Mesothelial cell of epicardium (in vitro differentiated cells): ENCODE measurements at places on chromosomes 5 and 9. TPM values are rescaled to one million over a fixed set of nuclear protein-coding genes. Genes with fewer than 3 reads are reported as not detected.

- no peaks in the 10 kb centered on the region for H3K36me3 ChIP-seq
- H3K4me1 ChIP-seq: peaks cover 5% of the 10 kb centered on the region
- no peak overlapping the region for H3K4me3 ChIP-seq
- no peak overlapping the region for H3K27ac ChIP-seq
- H3K27me3 ChIP-seq: no peaks in the 10 kb centered on the region
Measured at GRCh38 chr9:27632254-27632653, 59.0 kb upstream of the C9orf72 start.

DNA sequence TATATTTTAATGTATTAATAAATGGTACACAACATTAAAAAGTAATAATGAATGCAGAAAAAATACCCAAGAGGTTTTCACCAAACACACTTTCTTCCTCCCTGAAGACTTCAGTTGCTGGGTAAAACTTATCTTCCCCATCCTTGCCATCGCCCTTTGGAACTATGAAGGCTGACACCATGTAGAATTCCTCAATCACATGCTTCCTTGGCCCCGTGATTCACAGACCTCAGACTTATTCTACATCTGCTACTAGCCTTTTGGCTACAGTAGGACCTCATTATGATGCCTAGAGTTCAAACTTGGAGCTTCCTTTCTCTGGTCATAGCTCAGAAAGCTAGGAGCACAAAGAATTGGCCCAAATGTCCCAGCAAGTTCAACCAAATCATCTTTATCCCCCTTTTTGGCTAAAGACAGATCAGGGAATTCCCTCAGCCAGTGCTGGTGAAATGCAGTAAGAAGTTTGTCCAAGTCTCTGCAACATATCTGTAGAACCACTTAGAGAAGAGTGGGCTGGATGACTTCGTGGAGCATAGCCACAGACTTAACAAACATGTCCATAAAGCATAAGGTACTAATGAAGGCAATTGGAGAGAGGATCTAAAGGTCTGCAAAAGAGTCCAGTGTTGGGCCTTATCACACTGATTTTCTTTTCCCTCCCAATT is 253.5 kb downstream of the SEC61B start:
- no peaks in the 10 kb centered on the region for H3K27me3 ChIP-seq
- H3K27ac ChIP-seq: no peak overlapping the region
- peaks cover 2% of the 10 kb centered on the region for H3K4me1 ChIP-seq
- no peak overlapping the region for H3K4me3 ChIP-seq
- no peak for DNase-seq
- H3K36me3 ChIP-seq: no peaks in the 10 kb centered on the region

- no peak for DNase-seq
- H3K36me3 ChIP-seq: no peaks in the 10 kb centered on the region
- peaks cover 31% of the 10 kb centered on the region for H3K4me1 ChIP-seq
Measured at GRCh38 chr5:135890296-135890695, 5.3 kb downstream of the IL9 start.

GRCh38 chr5:143819716-143820115 is 7.8 kb downstream of the HMHB1 start:
- no peaks in the 10 kb centered on the region for H3K36me3 ChIP-seq
- DNase-seq: no peak
- H3K27ac ChIP-seq: no peak overlapping the region
- H3K4me1 ChIP-seq: peaks cover 4% of the 10 kb centered on the region

DNA sequence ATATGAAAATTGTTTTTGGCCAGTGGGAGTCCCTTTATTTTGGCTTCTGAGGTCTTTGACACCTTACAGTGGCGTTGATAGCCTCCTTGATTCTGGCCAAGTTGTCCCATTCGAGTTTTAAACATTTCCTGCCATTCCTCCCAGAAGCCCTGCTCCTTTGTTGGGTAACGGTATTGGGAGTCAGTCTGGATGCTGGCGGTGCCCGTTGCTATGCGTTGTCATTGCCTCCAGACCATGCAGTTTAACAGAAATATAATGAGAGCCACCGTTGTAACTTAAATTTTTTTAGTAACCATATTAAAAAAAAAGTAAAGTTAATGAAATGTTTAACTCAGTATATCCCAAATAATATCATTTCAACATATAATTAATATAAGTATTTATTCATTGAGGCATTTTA is 35.0 kb downstream of the GALNT12 start:
- no peak overlapping the region for H3K4me3 ChIP-seq
- no peak overlapping the region for H3K27ac ChIP-seq

GRCh38 chr9:115443890-115444289 is 325.9 kb upstream of the TNC start:
- H3K4me3 ChIP-seq: no peak overlapping the region
- no peaks in the 10 kb centered on the region for H3K27me3 ChIP-seq
- H3K36me3 ChIP-seq: no peaks in the 10 kb centered on the region
- DNase-seq: no peak

DNA sequence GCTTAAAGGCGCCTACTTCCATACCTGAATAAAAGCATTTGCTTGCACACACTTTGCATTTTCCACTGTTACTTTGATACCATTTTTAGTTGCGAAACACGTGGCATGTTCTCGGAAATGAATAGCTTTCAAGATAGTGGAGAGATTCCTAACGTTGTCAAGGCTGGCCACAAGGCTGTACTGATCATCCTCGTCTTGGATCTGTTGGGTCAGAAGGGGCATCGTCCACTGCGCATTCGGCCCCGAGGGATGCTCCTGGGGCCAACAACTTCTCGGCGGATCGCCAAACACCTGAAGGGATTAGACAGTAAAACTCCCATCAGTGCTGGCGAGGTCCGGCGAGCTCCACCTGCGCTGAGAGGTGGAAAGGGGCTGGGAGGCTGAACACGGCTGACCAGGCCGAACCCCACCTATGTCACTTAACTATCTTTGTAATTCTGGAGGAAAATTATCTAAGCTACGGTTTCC is 599 bp downstream of the RAD1 start:
- H3K4me3 ChIP-seq: no peak overlapping the region
- no peak overlapping the region for H3K27ac ChIP-seq
- H3K36me3 ChIP-seq: peaks cover 10% of the 10 kb centered on the region
- H3K27me3 ChIP-seq: no peaks in the 10 kb centered on the region

DNA sequence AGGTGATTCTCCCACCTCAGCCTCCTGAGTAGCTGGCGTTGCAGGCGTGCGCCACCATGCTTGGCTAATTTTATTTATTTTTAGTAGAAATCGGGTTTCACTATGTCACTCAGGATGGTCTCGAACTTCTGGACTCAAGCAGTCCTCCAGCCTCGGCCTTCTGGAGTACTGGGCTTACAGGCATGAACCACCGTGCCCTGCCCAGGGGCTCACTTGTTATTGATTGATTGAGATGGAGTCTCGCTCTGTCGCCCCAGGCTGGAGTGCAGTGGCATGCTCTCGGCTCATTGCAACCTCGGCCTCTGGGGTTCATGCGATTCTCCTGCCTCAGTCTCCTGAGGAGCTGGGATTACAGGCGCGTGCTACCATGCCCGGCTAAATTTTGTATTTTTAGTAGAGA is 1.6 kb downstream of the HSPA4 start:
- H3K4me1 ChIP-seq: peaks cover 41% of the 10 kb centered on the region
- H3K27ac ChIP-seq: peak overlapping the region; percentile 100
- H3K27me3 ChIP-seq: no peaks in the 10 kb centered on the region
- H3K4me3 ChIP-seq: peak overlapping the region; percentile 92

DNA sequence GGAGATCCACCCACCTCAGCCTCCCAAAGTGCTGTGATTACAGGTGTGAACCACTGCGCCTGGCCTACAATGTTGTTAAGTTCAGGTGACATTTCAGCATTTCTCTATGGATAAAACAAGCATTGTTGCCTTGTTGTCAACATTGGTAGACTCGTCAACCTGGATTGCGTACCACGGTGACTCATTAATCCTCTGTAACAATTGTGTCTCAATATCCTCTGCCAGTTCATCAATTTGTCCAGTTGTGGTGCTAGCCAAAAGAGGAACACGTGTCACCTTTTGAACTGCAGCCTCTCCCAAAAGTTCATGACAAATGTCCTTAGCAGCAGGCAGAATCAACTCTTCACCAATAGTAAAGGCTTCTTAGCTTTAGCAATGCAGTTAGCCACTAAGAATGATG is 46.3 kb upstream of the LARP1 start:
- no peak overlapping the region for H3K4me3 ChIP-seq
- peaks cover 1% of the 10 kb centered on the region for H3K36me3 ChIP-seq
- H3K4me1 ChIP-seq: peaks cover 17% of the 10 kb centered on the region

DNA sequence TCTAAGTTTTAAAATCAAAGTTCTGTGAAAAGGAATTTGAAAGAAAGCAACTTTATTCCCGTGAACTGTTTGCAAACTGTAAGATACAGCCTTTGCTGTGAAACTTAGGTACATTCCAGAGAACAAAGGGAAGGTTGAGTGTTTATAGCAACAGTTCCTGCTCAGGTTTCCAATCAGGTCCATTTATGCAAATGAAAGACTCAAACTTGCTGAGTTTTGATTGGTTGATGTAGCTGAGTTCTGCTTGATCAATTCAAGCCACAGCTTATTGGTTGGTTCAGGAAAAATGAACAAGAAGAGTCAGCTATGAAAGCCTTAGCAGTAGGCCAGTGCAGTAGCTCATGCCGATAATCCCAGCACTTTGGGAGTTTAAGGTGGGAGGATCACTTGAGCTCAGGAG is 37.9 kb downstream of the SLC27A6 start:
- H3K36me3 ChIP-seq: peaks cover 5% of the 10 kb centered on the region
- no peak for DNase-seq
- no peaks in the 10 kb centered on the region for H3K27me3 ChIP-seq
- peaks cover 21% of the 10 kb centered on the region for H3K4me1 ChIP-seq

IL5 gene
- not detected in 3 replicates for total RNA-seq

PARP8 gene
- 27.0 to 29.4 TPM (median 27.5 TPM) in 3 replicates for total RNA-seq

PRDM9 gene
- not detected in 3 replicates for total RNA-seq

PLAC8L1 gene
- total RNA-seq: 2.3 to 4.2 TPM (median 2.6 TPM) in 3 replicates
